ENCODE measurements at places on chromosomes 6 and 20.

GRCh38 chr6:41049521-41049920, 3.5 kb upstream of the APOBEC2 start:
- DNase-seq = no peak

GRCh38 chr6:22302838-22303237, 6.0 kb upstream of the PRL start:
- DNase-seq = no peak

DNA sequence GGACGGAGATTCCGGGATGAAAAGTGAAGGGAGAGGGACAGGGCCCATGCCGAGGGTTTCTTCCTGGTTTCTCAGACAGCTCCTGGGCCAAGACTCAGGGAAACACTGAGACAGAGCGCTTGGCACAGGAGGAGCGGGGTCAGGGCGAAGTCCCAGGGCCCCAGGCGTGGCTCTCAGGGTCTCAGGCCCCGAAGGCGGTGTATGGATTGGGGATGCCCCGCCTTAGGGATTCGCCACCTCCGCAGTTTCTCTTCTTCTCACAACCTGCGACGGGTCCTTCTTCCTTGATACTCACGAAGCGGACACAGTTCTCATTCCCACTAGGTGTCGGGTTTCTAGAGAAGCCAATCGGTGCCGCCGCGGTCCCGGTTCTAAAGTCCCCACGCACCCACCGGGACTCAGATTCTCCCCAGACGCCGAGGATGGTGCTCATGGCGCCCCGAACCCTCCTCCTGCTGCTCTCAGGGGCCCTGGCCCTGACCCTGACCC, 55.0 kb upstream of the HLA-A start:
- DNase-seq = no peak

DNA sequence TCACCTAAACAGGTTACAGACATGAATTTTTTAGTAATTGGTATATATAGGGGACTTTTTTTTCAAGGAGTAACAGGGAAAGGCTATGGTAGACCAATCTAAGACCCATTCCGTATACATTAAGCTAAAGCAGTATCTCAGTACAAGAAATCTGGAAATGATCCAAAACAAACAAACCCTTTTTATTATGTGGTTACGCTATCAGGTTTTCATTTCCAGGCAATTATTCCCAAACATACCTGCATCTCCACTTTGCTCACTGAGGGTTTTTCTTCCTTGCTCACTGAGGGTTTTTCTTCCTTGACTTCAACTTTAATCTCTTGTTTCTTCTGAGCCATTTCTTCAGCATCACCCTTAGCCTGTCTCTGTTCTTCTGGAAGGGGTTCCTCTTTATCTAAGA, 107.3 kb downstream of the EPB41L2 start:
- DNase-seq = no peak

- no peak for DNase-seq
Measured at GRCh38 chr20:29297411-29298270, 1959.8 kb upstream of the DEFB115 start.

DNA sequence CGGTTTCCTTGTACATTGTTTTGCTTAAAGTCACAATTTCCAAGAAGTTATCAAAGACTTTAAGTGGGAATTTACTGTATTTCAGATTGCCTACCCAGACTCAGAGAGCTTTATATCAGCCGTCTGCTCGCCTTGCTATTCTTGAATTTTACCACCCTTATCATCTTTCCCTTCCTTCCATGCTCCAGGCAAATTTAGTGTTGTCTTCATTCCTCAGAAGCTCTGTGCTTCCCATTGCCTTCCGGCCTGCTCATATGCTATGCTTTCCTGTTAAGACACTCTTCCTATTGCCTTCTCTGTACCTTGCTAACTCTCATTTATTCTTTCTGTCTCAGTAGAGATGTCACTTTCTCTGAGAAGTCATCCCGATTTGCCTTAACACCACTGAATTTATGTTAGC, 52.1 kb downstream of the CD2AP start:
- DNase-seq = no peak

DNA sequence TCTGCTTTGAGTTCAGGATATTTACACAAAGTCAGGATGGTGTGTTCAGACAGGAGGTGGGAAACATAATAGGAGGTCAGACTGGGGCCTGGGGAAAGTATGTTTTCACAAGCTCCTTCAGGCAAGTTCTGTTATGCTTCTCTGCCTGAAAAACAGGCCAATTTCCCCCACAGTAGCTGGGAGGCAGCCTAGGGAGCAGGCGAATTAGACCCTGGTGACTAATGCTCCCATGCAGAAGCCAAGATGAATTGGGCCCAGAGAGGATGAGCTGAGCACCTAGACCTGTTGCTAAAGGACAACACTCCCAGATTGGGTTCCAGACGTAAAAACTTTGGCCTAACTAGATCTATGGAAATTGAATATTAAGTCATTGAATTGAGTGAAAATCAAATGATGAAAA, 142.2 kb upstream of the MAP3K7 start:
- DNase-seq = no peak

DNA sequence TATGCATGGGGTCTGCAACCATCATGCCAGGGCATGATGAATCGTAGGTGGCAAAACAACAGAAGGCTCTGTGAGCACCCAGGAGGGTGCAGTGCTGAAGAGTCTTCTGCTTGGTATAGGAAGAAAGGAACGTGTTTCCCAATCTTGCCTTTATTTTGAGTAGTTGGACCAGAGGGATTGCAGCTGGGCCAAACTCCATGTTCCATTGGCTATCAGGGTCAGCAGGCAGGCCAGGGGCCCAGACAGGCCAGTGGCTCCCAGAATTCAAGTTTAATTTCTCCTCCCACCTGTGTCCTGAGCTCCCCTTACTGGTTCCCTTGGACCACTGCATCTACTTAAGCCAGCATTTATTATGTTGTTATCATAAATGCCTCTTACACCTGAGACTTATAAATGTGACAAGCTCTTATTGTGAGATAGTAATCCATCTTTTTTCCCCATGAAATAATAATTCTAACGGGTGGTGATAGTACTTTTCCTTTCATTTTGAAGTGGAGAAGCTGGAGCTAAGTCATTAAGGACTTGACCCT, 918 bp upstream of the TRIM38 start:
- no peak for DNase-seq

DNA sequence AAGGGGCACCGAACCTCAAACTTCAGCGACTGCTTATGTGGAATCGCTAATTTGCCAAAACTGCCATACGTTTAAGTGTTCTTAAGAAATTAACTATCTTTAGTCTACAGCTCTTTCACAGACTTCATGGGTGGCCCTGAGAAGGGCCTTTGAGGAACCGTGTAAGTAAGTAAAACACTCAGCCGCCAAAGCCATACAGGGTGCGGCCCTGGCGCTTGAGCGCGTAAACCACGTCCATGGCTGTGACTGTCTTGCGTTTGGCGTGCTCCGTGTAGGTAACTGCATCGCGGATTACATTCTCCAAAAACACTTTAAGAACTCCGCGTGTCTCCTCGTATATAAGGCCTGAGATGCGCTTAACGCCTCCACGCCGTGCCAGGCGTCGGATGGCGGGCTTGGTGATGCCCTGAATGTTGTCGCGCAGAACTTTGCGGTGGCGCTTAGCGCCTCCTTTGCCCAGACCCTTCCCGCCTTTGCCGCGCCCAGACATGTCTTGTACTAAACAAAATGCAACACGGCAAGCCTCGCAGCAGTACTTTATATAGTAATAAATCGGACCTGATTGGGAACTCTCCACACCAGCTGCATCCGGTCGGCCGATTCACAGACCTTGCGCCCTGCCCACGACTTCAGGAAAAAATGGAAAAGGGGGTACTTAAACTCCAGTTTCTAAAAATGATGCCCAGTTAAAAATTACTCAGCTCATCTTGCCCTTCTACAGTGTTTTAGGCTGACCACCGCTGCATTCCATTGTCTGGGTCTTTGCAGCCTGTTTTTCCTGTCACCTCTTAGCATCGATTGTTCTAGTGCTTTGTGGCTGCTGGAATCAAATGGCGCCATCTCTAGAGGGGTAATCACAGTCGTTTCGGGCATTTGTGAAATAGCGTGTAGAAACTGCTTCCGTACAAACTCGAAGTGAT, 38.9 kb downstream of the OR2B2 start:
- no peak for DNase-seq

DNA sequence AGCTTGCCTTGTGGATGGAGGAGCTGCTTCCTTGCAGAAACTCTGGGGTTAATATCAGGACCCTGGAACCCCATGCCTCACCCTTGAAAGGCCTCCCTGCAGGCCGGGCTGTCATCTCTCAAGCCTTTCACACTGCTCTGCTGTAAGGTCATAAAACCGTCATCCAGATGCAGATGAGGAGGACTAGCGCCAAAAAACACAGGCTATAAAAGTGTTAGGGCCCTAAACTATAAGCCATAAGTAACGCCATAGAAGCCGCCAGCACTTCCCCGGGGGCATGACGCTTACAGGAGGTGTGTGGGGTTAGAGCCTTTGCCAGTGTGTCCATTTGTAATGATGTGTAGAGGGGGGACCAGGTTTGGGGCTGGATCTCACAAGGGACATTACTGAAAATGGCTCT, 47.6 kb downstream of the CDH4 start:
- DNase-seq = no peak

GRCh38 chr6:81751388-81752083, 945 bp downstream of the TENT5A start:
- DNase-seq = no peak

- DNase-seq = no peak
Measured at GRCh38 chr6:67594366-67594765, 1040.7 kb upstream of the ADGRB3 start.

- DNase-seq = no peak
Measured at GRCh38 chr6:167393731-167394130, 68.8 kb downstream of the TTLL2 start.

DNA sequence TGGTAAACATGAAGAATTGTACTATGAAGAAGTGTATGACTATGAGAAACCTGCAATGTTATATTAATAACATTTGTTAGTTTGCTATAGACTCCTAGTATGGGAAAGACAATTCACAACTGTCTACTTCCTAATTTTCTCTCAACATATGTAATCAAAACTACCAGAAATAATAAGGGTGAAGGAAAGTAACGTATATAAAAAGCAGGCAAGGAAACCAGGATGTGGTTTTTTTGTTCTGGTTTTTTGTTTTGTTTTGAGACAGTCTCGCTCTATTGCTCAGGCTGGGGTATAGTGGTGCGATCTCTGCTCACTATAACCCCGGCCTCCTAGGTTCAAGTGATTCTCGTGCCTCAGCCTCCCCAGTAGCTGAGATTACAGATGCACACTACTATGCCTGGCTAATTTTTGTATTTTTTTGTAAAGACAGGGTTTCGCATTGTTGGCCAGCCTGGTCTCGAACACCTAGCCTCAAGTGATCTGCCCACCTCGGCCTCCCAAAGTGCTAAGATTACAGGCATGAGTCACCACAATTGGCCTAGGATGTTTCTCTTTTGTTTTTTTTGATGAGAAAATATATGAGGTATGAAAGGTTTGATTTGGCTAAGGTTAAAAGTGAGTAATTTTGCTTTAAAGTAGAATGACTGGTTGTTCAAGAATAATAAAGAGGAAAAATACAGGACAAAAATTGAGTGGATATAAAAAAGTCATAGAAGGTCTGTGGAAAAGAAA, 83.1 kb downstream of the PTCHD4 start:
- DNase-seq = no peak

- no peak for DNase-seq
Measured at GRCh38 chr6:170040115-170040500, 250.8 kb downstream of the DLL1 start.

GRCh38 chr6:51855310-51856082, 231.9 kb downstream of the PKHD1 start:
- DNase-seq = no peak

- DNase-seq = no peak
Measured at GRCh38 chr20:17810847-17811627, 111.3 kb downstream of the BANF2 start.

GRCh38 chr6:45722876-45723275, 292.8 kb downstream of the CLIC5 start:
- DNase-seq = no peak

DNA sequence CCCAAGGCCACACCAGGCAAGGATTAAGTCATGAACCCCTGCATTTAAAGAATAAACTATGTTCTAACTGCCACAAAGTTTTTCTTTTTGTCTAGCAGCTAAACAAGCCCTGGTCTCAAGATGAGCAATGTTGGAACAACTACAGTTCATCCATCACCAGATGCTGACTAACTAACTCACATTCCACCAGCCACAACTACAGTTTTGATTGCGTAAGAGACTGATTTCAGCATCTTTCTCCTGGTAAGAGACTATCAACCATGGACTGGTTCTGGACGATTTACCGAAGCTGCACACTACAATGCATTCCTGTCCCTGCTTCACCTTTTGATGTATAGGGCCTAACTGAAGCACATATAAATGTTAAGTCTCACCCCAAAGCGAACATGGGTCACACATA, 43.0 kb downstream of the F13A1 start:
- no peak for DNase-seq

DNA sequence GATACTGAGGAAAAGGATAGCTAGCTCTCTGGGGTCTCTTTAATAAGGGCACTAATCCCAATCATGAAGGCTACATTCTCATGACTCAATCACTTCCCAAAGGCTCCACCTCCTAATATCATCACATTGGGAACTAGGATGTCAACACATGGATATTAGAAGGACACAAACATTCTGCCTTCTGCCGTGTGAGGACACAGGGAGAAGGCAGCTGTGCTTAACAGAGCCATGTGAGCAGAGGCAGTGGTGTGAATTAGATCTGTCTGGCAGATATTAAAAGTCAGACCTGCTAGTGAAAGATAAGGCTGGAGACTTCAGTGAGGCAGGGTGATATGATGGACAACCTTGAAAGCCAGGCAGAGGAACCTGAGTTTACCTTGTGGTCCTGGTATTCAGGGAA, 341.9 kb downstream of the ARHGAP18 start:
- no peak for DNase-seq

GRCh38 chr6:105370351-105370750, 32.5 kb downstream of the PREP start:
- no peak for DNase-seq

- DNase-seq = no peak
Measured at GRCh38 chr6:6688951-6689350, 100.4 kb downstream of the LY86 start.

DNA sequence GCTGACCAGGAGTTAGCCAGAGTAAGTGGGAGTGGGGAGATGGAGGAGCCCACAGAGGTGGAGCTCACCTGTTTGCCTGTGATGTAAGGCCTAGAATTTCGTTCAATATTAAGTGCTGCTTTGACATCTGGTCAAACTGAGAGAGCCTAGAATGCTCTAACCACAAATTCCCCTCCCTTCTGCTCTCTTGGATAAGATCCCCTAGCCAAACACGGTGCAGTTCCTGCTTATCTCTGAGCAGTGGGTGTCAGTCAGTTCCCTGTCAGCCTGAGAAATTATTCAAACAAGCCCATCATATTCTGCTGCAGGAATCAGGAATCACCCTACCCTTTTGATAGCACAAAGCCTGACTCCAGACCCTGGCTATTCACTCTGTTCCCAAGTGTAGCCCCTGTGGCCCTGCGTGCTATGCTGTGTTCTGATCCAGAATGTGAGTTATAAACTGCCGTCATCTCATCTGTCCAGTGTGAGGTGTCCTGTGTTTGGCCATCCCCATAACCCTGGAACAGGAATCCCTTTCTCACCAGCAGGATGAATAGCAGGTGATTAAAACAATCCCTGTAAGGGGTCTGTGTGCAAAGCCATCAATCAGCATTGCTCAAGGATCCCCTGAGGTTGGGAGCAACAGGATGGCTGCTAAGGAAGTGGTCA, 31.8 kb upstream of the ZNF133 start:
- DNase-seq = no peak

- DNase-seq = no peak
Measured at GRCh38 chr6:41697861-41698781, 37.3 kb downstream of the TFEB start.
